Suppressor macrophage treated with lipopolysaccharide for 4 hours (primary cell): ENCODE measurements at places on chromosomes 11 and 22.

GRCh38 chr11:2262301-2263070 is 7.9 kb downstream of the ASCL2 start:
- DNase-seq = no peak

GRCh38 chr11:72578566-72578965 is 95.7 kb downstream of the PDE2A start:
- no peak for DNase-seq

DNA sequence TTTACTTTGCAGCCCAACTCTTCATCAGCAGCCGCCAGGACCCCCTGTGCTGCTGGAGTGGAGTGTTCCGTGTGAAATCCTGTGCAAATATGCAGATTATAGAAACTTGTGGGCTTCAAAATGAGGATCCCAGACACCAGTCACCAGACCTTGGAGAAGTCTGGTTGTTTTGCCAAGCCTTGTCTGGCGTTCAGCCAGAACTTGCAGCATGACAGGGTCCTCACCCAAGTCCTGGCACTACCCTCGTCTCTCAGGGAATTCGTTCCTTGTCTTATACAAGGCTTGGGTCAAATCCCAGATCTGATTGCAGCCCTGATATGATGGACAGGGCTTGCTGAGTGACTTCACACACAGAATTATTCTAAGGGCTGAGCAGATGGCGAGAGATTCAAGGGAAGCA is 18.9 kb downstream of the SHISAL1 start:
- no peak for DNase-seq

GRCh38 chr11:134565343-134565891 is 153.4 kb upstream of the B3GAT1 start:
- DNase-seq = no peak

- DNase-seq = peak; percentile 62
Measured at GRCh38 chr22:44567846-44568493, 69.9 kb upstream of the RTL6 start.

DNA sequence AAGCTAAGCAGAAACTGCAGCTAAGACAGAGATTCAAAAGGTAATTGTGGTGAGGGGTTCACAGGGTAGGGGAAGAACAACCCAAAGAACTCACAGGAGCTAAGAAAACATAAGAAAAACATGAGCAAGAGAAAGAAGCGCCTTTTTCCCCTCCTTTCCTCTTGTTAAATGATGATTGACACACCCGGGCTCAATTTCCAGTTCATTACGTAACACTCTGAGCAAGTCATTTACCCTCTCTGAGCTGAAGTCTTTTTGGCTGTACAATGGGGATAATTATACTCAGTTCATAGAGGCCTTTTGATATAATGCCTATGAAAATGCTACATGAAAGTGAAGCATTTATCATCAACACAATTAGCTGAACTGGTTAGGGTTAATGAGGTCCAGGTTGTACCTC is 17.2 kb downstream of the LRP4 start:
- no peak for DNase-seq

- peak; percentile 62 for DNase-seq
Measured at GRCh38 chr11:107953446-107953845, 25.2 kb downstream of the RAB39A start.

DNA sequence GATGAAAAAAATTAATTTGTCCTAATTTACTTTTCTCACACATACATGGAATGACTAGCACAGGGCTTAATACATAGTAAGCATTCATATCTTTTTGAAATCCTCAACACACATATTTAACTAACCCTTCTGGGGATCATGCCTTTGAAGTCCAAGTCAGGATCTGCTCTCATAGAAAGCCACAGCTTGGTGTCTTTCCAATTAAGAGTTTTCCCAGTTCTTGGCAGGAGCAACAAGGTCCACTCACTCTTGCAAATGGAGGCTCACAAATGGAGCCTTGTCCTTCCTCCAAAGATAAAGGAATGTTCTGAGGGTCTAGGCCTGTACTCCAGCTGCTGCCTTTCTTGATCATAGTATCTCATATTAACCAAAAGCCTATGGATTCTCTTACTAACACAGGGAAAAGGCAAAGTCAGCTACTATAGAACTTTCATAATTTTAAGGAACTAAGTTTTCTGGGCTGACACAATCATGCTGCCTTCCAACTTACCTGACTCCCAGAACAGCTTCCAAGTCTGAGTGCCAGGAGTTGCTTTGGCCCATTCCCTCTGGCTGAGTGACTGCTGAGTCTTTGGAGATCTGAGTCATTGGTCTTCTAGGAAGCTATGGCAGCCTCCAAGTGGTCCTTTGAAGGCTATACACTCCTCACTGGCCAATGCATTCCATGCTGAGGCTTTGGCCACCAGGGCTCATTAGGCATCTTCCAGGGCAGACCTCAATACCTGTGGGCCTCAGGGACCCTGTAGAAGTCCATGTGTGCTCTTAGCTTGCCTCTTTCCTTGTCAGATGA is 25.8 kb upstream of the NUCB2 start:
- DNase-seq = no peak

DNA sequence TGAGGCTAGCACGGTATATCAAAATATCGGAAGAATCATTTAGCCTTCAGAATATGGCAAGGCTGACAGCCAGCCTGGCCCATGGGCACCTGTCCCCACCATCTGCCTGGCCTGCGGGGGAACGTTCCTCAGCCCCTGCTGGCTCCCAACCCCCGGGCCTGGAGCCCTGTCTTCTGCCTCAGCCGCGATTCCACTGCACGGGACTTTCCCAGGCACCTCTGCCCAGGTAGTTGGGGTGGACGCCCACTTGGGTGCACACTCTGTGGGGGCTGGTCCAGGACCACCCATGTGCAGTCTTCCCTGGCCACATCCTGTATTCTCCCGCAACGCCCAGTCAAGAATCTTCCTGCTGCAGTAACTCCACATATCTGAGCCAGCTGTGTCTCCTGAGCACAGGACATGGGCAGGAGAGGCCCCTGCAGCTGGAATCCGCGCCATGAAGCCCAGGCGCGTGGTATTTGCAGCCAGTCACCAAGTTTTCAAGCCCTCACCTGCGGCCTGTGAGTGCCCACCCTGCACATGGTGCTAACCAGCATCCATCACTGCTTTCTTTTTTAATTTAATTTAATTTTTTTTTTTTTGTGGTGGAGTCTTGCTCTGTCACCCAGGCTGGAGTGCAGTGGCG is 77.9 kb downstream of the KCNQ1 start:
- no peak for DNase-seq

DNA sequence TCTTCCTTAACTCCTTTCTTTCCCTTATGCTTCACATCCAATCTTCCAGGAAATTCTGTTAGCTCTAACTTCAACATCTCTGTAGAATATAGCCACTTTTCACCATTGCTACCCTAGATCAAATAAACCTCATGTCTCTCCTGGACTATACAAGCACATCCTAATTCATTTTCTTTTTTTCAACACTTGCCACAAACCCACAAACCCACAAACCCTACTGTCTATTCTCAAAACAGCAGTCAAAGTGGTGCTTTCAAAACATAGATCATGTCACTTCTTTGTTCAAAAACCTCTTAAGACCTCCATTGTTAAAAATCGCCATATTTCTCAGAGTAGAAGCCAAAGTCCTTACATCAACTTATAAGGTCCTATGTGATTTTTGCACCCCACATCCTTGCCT is 94.3 kb downstream of the PIWIL4 start:
- no peak for DNase-seq

- no peak for DNase-seq
Measured at GRCh38 chr11:127105593-127106541, 105.3 kb upstream of the KIRREL3 start.

GRCh38 chr11:128323381-128323780 is 264.0 kb downstream of the ETS1 start:
- no peak for DNase-seq

DNA sequence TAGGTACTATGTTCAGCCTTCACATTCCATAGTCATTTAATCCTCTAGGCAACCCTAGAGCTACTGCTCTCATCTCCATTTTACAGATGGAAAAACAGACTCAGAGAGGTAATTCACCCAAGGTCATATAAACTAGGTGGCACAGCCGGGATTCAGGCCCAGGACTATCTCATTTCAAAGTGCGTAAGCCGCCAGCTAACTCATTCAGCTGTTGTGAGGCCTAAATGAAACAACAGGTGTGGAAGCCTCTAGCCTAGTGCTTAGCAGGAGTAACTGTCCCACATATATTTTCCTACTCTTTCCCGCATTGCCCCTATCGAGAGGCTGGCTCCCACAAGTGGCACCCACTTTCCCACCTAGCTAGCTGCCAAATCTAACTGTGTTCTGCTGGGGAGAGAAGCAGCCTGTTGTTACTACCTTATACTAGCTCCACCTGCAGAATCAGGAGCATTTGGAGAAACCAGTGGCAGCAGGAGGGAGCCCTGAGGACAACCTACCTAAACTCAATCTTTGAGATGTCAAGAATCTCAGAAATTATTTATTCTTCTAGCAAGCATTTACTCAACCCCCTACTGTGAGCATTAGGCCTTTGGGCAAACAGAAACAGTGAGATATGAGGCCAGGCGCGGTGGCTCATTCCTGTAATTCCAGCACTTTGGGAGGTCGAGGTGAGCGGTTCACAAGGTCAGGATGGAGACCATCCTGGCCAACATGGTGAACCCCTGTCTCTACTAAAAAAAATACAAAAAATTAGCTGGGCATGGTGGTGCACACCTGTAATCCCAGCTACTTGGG is 20.9 kb downstream of the PRG3 start:
- DNase-seq = no peak

- no peak for DNase-seq
Measured at GRCh38 chr22:43889860-43890253, 2.0 kb downstream of the PNPLA5 start.

GRCh38 chr22:39839917-39840510 is 53.5 kb downstream of the ENTHD1 start:
- no peak for DNase-seq

GRCh38 chr11:107006076-107006833 is 12.0 kb downstream of the GUCY1A2 start:
- DNase-seq = no peak

GRCh38 chr22:19723983-19724827 is 866 bp downstream of the GP1BB start:
- DNase-seq = peak; percentile 48

- DNase-seq = no peak
Measured at GRCh38 chr22:37101311-37102066, 8.0 kb downstream of the TMPRSS6 start.

DNA sequence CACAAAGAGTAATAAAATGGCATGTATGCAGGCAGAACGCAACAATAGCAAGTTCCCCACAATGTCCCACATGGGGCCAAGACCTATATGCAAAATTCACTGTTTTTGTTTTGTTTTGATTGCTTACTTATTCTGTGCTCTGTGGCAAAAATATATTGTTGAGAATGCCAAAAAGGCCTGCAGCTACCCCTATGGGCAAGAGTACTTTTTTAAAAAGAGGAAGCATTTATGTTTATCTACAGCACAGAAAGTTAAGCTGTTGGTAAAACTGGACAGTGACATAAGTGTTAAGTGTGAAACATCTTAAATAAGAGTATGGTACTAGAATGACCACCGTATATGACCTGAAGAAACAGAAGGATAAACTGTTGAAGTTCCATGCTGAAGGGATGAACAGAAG is 301.9 kb upstream of the ZC3H12C start:
- peak; percentile 13 for DNase-seq
